Activated T-cell treated with anti-CD3 and anti-CD28 coated beads for 4 hours (primary cell): ENCODE measurements at places on chromosomes 12 and 14.

DNA sequence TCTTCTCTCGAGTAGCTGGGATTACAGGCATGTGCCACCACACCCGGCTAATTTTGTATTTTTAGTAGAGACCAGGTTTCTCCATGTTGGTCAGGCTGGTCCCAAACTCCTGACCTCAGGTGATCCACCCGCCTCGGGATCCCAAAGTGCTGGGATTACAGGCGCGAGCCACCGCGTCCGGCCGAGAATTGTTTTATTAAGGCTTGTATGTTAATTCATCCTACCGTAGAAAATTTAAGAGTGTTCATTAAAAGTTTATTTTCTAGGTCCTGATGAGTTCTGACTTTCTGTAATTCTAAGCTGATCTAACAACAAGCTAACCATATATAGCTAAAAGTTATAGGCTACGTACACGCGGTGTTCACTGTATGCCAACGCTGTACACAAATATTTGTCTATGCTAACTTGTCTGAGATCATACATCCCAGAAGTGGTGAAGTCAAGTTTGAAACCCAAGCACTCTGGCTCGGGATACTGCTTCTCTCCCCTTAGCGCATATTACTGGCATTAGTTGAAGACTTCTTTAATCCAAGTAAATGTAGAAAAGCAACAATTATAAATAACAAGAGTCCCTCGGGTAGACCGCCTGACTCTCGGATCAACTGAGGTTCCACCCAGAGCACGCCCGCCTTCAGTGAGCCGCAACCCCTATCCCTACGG, 570 bp upstream of the MRPS35 start:
- peak; percentile 4 for DNase-seq

GRCh38 chr14:102043251-102044025, 43.4 kb downstream of the HSP90AA1 start:
- no peak for DNase-seq

- DNase-seq, result no peak
Observed at GRCh38 chr12:100953677-100954076, 159.1 kb downstream of the ANO4 start.

GRCh38 chr14:25588751-25589150, 538.8 kb upstream of the STXBP6 start:
- DNase-seq, result no peak
